ENCODE measurements at places on chromosomes 5 and 9.

DNA sequence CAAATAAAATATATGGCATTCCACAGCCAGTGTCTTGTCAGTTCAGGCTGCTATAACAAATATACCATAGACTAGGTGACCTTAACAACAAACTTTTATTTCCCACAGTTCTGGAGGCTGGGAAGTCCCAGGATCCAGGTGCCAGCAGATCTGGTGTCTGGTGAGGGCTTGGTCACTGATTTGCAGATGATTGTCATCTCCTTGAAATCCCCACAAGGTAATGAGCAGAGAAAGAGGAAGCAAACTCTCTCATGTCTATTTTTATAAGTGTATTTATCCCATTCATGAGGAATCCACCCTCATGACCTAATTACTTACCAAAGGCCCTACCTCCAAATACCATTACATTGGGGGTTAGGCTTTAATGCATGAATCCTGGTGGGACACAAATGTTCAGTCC lies 663.2 kb downstream of the TLR4 start:
- no peak for DNase-seq

DNA sequence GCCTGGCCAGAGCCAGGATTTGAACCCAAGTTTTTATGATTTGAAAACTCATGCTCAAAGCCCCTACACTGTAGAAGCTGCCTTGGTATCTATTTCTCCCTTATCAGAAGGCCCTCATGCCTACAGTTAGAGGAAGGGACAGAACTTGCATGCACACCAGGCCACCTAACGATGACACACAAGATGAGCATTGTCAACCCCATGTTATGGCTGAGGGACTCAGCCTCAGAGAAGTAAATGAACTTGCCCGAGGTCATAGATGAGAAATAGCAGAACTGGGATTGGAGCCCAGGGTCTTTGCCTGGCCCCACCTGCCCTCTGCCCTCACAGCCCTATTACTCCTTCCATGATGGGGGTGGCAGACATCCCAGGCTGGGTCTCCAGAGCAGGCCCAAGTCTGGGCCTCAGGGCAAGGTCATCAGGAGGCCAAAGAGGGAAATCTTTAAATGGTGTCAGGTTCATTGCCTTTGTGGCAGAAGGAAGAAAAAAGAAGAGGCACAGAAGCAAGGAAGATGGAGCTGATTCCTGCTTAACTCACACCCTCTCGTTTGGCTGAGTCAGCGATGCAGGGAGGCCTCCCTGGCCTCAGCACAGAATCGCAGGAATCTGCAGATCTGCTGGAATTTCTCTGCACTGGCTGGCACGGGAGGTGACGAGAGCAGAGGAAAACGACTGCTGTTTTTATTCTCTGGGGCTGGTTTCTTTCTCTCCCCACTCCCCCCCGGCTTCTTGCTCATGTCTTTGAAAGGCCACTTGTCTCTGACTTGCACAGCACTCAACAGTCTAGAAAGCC lies 20.6 kb upstream of the CRB2 start:
- DNase-seq = no peak

DNA sequence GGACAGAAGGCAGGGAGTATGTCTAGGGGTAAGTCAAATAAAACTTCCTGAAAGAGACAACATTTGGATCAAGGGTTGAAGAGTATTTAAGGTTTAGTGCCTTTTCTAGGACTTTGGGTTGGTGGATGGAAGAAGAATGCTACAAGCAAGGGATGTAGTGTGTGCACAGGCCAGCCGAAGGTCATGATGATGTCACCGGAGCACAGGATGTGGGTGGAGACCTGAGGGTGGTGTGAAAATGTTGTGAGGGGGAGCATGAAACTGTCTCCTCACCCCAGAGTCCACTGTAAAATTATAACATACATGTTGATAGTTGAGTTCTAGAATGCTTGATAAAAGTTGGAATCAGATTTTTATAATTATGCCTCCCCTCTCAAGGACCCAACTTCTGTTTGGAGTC lies 553.3 kb upstream of the SGCD start:
- DNase-seq = no peak

DNA sequence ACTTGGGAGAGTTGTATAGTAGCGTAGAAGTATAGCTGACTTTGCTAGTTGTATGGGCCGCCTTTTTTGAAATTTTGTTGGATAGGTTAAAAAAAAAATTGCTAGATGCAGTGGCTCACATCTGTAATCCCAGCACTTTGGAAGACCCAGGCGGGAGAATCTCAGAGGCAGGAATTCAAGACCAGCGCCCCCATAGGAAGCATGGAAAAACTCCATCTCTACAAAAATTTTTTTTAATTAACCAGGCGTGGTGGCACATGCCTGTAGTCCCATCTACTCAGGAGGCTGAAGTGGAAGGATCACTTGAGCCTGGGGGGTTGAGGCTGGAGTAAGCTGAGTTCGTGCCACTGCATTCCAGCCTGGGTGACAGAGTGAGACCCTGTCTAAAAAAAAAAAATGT lies 59.2 kb downstream of the SMC5 start:
- no peak for DNase-seq

DNA sequence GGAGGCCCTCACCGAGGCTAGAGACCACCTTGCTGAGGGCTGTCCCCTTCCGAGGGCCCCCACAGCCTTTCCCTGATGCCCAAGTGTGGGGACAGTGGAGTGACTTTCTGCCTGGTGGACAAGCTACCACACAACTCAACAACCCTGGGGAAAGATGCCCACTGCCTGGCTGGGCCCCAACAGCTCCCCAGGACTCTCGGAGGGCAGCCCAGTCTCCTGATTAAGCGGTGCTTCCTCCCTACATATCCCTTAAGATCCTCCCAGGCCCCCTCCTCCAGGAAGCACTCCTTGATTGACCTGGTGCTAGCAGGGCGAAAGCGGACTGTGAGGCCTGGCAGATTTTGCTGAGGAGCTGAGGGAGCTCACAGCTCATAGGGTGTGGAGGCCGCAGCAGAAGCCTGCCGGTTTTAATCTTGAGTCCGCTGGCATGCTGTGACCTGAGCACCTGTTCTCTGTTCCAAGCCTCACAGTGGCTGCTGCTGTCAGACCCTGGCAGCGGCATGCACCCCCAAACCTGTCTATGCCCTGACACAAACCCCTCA lies 2.2 kb downstream of the NSMF start:
- DNase-seq = no peak

- DNase-seq = no peak
These were observed 28.7 kb upstream of the PDE8B start for GRCh38 chr5:77181596-77182304.

- DNase-seq = no peak
These were observed 56.7 kb upstream of the PAPPA start for GRCh38 chr9:116096853-116097252.

DNA sequence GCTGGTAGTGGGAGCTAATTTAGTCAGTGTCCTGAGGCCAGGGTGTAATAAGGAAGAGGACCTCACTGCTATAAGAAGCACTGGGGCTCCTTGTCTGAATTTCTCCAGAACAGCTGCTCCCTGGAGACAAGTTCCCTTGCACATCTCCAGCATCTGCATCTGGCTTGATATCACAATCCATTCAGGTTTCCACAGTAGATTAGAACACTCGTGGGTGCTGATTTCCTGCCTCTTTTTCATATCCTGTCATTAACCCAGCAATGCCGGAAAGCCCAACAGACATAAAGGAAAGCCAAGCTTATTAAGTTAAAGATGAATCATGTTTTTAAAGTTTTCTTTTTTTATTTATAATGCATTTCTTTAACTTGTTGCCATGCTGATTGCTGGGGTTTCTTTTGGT lies 232.3 kb upstream of the WWC1 start:
- no peak for DNase-seq

DNA sequence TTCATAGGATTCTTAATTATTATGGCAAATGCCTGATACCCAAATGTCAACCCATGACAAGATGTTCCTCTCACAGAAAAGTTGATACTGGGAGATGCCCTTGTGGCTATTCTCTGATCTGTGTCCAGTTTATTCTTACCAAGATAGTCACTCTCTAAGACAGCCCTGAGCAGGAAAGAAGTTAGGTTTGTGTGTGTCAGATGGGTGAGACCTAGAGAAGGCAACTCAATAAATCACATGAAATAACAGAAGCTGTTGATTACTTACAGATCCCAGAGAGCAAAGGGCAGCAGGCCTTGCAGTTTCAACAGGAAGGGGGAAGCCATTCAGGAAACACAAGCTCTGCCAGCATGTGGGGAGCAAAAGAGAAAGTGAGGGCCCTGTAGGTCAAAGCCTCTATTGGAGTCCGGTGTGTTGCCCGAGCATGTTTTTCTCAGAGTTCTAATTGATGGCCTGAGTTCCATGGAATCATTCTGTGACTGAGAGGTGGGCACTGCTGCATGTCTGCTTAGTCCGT lies 1193.7 kb upstream of the CDH18 start:
- DNase-seq = no peak

- no peak for DNase-seq
These were observed 69.9 kb upstream of the PLPP1 start for GRCh38 chr5:55604611-55605067.

DNA sequence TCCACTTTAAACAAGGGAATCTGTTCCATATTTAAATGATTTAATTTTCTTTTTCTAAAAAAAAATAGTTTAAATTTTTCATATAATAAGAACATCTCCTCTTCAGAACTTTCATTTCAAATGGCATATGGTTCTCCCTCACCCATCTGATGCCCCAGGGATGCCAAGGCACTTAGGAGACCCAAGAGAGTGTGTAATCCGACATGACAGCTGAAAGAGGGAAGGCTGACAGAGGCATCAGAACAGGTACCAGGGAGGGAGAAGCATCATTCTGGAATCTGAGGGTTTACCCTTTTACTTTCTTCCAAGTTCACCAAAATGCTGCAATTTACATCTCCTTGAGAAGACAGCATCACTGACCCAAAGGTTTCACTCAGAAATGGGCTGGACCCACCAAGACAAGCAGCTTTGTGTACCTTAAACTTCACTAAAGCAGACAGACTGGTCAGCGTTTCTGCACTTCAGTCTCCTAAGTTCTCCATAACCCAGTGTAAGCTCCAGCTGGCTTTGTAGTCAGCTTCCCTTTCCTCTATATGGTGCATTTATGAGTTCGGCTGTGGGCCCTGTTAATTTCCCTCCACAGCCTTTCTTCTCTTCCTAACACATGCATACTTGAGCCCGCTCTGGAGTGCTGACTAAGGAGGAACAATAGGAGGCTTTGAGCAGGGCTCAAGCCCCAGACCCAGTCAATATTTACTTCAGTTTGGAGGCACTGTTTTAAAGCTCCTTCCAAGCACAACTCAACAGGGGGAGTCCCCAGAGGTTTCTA lies 17.7 kb downstream of the EFNA5 start:
- no peak for DNase-seq

DNA sequence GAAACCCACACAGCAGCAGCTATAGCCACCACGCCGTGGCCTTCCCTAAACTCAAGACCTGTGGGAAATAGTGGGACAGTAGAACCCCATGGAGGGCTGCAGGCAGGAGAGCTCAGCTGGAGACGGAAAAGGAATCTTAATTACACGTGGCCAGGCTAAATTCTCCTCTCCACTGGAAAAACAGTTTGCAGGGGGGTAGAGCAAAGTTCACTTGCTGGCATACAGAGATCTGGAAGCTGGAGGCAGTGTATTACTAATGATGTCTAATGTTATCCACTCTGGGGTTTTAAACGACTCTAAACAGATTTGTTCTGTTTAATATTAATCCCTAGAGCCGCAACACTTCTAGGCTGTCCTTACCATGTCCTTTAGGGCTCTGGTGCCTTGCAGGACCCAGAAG lies 257.1 kb downstream of the SAXO1 start:
- DNase-seq = no peak
